ENCODE measurements at places on chromosomes 11 and 22.
A peak's percentile ranks its signal among the peaks of the same experiment; 100 is the strongest.

DNA sequence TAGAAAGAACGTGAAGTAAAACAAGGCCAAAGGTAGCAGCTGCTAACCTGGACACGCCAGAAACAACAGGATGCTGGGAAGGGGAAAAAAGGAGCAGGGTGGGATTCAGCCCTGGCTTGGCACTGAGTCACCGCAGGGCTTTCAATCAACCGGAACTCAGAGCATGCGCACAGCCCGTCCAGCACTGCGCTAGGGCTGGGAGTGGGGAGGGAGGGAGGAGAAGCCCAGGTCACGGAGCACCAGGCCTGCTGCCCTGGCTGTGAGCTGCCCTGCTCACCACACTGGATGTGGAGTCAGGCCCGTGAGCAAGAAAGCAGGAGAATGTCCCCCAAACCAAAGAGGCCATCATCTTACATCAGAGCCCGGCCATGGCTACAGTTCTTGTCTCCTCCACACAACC lies 51.5 kb downstream of the APOL1 start:
- no peak for DNase-seq

DNA sequence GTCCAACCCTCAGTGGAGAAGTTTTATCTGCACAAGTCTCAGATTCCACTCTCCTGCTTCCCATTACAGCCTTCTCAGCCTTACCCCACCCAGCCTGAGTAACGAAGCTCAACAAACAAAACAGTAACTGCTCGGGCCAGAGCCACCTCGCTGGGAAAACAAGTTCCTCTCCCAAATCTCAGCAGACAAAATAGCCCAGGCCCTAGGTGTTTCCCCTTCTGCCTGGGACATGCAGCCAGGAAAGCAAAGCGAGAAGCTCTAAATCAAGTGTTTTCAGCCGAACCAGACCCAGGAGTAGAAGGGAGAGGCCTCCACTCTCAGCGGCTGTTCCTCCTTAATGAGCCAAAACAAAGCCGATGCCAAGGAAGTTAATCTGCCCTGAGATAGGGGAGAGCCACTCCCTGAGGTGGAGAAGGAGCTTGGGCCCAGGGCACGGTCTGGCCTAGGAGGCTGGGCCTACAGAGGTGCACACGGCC lies 44.0 kb downstream of the LIF start:
- peak; percentile 50 for DNase-seq

GRCh38 chr11:73396985-73397384 lies 20.8 kb downstream of the RELT start:
- DNase-seq = no peak

- no peak for DNase-seq
Measured at GRCh38 chr22:36790648-36791047, 14.7 kb upstream of the IFT27 start.

- DNase-seq = no peak
Measured at GRCh38 chr11:6566704-6567370, 36.6 kb downstream of the RRP8 start.

DNA sequence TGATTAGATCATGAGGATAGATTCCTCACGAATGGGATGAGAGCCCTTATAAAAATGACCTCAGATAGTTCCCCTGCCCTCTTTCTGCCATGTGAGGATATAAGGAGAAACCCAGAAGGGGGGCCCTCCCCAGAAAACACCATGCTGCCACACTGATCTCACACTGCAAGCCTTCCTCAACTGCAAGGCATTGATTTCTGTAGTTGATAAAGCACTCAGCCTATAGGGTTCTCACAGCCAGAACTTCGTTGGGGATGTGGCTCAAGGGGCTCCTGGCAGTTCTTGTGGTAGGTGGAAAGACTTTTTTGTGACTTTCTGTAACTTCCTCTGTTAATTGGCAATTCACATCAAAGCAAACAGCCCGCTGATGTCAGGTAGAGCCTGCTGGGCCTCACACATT lies 108.9 kb downstream of the CD44 start:
- no peak for DNase-seq

- peak; percentile 84 for DNase-seq
Measured at GRCh38 chr11:13316528-13316961, 39.0 kb downstream of the BMAL1 start.

DNA sequence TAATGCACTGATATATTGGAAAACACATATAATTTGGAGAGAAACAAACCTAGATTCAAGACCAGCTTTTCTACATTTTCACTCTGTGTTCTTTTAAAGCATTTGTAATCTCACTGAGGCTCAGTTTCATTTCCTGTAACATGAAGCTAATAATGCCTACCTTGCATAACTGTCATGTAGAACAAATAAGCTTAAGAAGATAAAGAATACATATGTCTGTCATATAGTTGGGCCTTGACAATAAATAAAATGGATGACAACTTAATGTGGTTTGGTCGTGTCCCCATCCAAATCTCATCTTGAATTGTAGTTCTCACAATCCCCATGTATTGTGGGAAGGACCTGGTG lies 35.2 kb upstream of the FIBIN start:
- no peak for DNase-seq

DNA sequence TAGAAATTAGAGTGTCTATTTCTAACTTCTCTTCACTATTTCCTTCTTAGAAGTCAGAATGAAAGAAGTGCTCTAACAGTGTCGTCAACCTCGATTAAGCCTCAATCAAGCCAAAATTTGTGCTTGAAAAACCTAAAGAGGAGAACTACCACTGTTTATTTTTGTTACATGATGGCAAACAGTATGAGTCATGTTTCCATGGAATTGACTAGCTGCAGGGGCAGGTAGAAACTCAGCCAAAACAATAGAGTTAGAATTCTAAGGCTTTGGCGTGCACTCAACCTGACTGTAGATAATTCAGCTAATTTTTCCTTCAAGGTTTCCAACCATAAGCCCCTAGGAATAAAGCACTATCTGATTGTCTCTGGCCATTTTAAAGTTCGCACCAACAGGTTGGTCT lies 415.9 kb downstream of the ETS1 start:
- DNase-seq = no peak

GRCh38 chr11:44224867-44225501 lies 85.0 kb downstream of the ALX4 start:
- DNase-seq = no peak

DNA sequence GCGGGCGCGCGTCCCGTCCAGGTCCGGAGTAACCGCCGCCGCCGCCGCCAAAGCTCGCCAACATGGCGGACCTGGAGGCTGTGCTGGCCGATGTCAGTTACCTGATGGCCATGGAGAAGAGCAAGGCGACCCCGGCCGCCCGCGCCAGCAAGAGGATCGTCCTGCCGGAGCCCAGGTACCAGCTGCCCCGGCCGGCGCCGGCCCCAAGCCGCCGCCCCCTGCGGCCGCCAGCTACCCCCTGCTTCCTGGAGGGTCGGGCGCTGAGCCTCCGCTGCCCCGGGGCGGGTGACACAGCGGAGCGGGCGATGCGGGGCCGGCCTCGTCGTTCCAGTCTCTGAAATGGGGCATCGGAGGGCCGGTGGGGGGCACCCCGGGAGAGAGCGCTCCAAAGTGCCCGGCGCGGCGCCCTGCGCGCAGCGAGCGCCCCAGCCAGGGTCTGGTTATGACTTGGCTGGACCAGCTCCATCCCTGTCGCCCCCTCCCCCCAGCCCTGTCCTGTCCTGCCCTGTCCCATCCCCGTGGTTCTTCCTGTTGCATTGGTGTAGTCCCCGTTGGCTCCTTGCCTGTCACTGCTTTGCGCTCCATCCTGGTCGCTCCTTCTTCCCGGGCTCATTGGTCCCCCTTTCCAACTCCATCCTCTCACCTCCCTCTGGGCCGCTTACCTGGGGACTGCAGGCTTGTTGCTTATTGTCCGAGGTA lies 653 bp downstream of the GRK3 start:
- peak; percentile 27 for DNase-seq

DNA sequence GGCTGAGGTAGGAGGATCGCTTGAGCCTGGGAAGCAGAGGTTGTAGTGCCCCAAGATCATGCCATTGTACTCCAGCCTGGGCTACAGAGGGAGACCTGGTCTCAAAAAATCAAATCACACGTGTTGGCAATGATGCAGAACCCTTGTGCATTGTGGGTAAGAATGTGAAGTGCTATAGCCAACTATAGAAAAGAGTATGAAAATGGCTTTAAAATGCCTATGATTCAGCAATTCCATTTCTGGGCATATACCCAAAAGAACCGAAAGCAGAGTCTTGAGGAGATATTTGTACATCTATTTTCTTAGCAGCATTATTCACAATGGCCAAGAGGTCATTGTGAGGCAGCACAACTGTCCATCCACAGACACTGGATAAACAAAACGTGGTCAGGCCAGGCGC lies 2.6 kb upstream of the FADS3 start:
- peak; percentile 48 for DNase-seq

DNA sequence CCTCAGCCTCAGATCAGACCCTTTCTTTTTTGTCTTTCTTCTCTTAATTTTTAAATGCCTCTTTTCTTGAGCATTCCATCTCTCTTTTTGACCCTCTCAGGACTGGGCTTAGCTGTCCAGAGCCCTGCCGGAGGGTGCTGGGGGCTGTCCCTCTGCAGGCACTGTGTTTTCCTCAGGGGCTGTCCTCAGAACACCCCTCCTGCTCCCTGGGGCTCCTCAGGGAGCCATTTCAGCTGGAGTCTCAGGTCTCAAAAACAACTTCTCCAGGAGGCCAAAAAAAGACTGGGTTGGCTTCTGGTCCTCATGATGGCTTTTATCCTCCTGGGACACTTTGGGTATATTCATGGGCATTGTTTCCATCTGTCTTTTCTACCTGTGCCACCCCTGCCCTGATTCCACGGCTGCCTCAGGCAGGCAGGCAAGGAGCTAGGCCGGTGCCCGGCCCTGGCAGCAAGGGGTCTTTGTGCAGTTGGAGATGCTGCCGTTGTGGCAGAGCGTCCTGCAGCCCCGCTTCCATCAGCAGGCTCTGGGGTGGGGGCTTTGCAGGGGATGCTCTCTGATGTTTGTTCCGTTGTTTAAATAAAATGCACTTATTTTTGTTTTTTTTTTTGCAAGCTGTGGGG lies 85.1 kb downstream of the CEP164 start:
- DNase-seq = no peak

GRCh38 chr11:33543823-33544222 lies 156.8 kb downstream of the C11orf91 start:
- peak; percentile 51 for DNase-seq

DNA sequence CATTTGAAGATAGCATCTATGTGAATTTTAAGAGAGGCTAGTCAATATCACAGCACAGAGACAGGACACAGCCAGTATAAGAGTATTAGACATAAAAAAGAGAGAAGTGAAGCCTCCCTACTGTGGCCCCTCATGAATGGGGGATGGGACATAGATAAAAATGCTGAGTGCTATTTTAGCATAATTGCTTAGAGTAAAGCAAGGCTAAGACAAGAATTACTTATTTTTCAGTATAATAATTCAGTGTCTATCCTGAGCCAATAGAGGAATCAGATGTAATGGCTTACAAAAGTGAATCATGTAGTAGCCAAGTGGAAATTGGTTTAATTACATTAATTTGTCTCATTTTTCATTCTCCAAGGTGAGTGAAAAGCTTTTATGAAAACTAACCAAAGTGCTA lies 419.5 kb downstream of the NELL1 start:
- no peak for DNase-seq

DNA sequence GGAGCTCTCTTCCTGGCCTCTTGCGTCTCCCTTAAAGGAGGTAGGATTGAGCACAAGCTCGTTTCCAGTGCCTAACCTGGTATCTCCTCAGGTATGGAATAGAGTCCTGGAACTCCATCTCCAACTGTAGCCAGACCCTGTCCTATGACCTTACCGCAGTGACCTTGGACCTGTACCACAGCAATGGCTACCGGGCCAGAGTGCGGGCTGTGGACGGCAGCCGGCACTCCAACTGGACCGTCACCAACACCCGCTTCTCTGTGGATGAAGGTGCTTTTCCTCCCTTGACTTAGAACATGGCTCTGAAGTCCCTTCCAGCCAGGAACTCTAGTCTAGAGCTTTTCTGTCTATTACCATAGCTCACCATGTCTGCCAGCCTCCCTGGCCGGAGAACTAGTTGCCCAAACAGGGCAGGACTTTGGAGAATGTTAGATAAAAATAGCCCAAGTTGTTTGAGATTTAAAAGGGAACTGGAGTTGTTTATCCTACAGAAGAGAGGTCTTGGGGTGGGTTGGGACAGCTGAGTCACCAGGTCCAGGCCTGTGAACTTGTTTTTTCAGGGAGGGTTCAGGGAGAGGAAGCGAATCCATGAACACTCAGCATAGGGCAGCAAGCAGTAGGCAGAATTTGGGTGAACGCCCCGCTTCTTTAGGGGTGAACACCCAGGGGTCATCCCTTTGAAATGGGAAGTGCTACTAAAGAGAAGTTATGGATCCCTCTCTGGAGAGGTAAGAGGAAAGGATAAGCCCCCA lies 3.3 kb downstream of the IL10RA start:
- DNase-seq = no peak

- DNase-seq = no peak
Measured at GRCh38 chr22:23525510-23525909, 54.6 kb downstream of the IGLL1 start.

DNA sequence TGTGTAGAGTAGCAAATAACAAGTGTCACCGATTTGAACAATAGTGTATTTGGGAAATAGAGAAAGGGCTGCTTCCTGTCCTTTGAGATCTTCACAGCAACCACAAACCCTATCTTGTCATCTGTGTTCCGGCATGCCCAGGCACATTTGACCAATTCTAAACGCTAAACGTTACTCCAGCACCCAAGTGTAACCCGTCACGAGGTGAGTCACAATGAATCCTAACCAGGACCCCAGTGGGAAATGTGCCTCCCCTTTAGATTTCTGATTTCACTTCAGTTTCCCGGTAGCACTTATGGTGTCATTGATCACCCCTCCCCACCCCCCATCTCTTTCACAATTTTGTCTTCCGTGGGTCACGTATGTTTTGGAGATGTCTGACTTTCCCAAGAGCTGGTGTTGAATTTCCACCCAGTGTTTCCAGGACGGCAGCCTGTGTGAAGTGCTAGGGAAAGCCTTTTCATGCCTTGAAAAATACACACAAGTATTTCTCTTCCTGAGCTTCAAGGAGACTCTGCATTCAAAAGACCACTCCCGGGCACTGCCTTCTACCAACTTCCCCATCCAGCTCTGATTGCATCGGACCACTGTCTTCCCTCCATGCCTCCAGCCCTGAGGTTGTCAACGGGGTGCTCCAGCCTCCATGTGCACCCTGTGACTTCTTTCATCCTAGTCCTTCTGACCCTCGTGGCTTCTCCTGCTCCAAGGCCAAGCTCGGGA lies 10.5 kb upstream of the C11orf24 start:
- DNase-seq = no peak

DNA sequence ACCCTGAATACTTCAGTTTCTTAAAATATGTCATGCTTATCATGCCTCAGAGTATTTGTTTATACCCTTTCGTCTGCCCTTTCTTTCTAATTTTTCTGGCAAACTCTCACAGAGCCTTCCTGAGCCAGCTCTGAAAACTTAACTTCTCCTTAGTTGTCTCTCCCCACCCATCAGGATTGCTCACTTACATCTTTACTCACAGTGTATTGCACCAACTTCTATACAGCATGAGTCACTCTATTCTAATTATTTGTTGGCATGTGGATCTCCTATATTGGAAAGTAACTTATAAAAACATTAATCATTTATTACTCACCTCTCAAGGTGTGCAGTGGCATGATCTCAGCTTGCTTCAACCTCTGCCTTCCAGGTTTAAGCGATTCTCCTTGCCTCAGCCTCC lies 114.9 kb downstream of the FANCF start:
- peak; percentile 20 for DNase-seq

- DNase-seq = no peak
Measured at GRCh38 chr11:86582898-86583297, 89.5 kb downstream of the ME3 start.

GRCh38 chr11:128039140-128040021 lies 548.0 kb downstream of the ETS1 start:
- DNase-seq = peak; percentile 93

Measured in AG20443 (cell line).